ENCODE measurements at places on chromosomes 7 and 10.

- DNase-seq: no peak
These were observed 101.2 kb upstream of the RPA3 start for GRCh38 chr7:7819442-7820247.

DNA sequence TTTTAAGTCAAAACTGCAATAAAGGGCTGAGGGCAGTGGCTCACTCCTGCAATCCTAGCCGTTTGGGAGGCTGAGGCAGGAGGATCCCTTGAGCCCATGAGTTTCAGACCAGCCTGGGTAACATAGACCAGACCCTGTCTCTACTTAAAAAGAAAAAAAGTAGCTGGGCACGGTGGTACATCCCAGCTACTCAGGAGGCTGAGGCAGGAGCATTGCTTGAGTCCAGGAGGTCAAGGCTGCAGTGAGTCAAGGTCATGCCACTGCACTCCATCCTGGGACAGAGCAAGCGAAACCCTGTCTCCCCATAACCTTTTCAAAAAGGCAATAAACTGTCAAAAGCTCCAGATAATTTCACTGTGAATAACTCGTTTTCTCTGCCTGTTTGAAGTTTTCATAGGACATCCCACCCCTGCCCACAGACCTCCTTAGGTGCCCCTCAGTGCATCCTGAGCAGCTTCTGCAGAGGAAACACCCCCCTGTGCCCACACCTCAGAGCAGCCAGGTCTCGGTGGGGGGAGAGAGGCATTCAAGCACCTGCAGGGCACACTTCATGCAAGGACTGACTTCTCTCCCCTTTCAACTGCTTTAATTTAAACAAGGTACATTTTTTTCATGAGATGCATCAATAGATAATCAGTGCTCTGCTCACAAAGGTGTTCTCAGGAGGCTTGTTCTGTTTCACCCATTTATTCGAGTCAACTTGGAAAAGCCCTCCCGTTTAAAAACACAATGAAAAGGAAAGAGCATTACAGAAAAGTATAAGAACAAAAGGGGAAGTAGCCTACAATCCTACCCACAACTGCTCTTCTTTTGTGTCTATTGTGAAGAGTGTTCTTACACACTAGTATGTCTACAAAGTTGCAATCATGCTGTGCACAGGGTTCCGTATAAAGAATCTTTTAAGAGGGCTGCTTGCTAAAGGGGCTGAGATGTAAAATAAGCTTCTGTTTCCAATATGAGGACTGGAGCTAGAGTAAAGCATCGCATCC is 104.9 kb downstream of the KMT2E start:
- no peak for DNase-seq

DNA sequence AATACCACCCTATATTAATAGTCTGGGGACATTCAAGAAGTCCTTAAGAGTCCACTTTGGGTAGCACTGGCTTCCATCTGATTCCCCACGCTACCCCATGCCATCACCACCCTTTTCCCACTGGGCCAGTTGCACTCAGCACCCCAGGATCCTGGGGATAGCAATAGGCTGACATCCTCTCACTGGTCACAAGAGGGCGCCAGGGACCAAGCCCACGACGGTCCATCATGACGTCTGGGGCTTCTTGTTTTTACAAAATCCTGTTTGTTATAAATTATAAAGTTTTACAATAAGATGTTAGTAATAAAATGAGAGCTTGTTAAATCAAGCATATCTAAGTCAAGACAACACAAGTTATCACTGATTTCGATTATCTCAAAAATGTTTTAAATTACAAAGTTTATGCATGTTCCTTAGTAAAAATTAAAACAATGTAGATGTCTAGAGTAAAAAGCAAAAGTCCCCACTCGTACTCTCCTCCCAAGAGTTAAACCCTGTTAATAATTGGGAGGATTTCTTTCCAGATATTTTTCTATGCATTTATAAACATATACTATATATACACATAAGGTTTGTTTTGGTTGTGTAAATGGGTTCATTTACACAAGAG is 15.4 kb downstream of the GPNMB start:
- DNase-seq: peak; percentile 82

- no peak for DNase-seq
These were observed 201.5 kb downstream of the PRPF18 start for GRCh38 chr10:13788320-13788600.

Measured in GM10248 (cell line).